T-helper 17 cell (primary cell): ENCODE measurements at places on chromosomes 4 and X.

DNA sequence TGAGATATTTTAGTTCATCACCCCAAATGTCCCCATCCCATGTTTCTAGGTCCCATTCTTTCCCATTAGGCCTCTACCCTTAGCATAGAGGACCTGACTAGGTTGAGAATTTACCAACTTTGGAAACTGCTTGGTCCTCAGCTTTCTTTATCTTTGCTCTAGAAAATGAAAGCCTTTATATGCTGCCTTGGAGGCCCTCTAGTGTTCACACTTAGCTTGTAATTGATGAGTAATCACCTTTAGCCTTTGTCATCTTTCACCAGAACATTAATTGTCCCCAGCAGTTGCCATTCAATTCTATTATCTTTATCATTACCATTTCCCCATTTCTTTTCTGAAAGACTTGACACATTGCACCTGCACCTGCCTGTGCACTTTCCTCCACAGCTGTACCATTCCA, 589.2 kb upstream of the NR3C2 start:
- no peak for DNase-seq

DNA sequence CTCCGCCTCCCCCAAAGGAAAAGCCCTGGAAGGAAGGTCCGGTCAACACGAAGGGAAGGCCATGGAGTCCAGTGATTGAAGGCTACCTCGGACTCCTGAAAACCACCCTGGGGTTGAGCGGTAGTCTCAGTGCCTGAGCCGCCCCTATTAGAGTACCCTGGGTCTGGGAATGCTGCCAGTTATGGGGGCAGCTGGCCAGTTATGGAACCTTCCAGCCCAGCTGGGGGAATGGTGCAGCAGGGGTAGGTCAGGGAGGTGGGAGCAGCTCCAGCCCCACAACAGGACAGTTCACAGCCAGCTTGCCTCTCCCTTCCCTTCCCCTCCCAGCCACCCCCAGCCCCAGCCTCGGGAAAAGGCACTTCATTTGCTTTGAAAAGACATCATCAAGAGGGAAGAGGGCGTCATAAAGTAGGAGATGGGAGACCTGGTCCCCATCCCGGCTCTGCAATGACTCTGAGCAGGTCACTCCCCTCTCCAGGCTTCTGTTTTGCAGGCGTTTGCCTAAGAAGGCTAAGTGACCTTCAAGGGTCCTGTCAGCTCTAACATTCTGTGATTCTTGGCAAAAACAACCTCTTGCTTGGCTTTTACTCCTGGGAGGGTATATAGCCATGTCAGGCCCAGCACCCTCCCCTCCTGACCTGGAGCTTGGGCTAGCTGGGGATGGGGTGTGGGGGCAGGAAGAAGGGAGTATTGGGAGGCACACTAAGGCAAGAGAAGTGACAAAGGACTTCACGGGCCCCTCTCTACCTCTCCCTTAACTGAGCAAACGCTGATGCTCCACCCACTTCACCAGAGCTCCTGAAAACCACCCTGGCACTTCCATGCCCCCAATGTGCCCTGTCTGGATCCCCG, 8.0 kb downstream of the APLN start:
- DNase-seq, result no peak

DNA sequence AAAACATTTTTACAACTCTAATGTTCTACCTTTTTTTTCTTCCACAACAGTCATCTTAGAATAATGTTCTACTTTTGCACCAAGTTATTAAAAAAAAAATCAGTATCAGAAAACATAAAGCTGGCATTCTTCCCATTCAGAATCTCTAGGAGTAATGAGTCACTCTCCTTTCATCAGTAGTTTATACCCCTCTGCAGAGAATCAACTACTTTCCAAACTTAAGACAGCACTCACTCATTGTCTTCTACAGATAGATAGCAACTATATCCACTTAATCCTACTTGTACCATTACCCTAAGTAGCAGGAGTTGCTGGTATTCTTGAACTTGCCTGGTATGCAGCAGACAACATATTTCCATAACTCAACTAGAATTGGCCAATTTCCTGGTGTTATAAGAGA, 3.2 kb downstream of the TIGD4 start:
- no peak for DNase-seq

DNA sequence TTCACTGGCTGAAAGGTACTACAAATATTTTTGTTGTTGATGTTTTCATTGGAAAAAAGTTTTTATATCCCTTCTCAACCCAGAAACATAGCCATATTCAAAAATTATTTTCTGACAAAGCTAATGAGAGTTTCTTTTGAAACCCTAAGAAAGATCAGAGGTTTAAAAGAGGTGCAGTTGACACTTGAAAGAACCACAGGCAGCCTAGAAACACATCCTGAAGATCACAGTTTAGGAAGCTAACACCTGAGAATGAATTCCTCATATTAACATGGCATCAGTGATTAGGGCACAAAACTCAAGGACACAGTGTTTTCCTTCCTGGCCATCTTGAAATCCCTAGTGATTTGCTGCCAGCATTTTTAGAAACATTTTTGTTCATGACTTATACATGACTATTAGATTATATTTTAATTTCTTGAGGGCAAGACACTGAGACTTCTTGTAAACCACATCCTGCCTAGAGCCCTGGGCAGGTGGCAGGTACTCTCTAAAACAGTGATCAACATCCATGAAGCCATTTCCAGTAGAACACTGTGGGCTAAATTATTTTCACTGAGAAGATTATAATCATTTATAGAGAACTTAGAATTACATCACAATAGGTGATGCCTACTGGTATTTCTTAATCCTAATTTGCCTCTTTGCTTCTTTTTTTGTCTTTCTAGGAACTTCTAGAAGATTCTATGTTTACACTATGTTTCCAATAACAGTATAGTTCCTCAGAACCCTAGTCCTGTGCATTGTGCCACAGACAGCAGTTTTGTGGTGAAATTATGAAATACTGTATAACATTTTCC, 80.0 kb downstream of the ARSJ start:
- DNase-seq, result no peak

DNA sequence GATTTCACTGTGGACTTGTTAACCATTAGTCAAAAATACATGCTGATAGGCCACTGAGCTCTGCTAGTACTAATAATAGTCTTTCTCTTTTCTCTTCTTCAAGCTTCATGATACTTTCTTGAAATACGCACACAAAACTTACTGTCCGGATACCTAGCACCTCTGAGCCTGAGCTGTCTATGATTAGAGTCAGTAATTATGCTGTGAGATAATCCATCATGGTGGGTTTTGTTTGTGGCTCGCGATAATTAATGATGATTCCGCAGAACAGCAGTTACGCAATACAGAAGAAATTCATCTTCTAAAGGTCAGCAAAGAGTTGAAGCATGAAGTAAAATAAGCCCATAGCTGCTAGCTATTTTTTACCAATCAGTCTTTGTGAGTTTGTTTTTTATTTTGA, 511.5 kb upstream of the GALNT7 start:
- DNase-seq, result no peak

GRCh38 chrX:123324625-123325024, 140.5 kb downstream of the GRIA3 start:
- no peak for DNase-seq

DNA sequence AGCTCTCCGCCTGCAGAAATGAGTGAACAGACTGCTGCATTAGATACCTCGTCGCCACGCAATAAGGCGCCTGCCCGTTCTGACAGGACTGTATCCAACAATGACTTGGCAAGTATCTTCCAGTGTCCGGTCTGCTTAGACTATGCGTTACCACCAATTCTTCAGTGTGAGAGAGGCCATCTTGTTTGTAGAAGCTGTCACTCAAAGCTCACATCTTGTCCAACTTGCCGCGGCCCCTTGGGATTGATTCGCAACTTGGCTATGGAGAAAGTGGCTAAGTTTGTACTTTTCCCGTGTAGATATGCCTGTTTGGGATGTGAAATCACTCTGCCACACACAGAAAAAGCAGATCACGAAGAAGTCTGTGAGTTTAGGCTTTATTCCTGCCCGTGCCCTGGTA, 172.0 kb upstream of the MAGEB16 start:
- DNase-seq, result no peak

DNA sequence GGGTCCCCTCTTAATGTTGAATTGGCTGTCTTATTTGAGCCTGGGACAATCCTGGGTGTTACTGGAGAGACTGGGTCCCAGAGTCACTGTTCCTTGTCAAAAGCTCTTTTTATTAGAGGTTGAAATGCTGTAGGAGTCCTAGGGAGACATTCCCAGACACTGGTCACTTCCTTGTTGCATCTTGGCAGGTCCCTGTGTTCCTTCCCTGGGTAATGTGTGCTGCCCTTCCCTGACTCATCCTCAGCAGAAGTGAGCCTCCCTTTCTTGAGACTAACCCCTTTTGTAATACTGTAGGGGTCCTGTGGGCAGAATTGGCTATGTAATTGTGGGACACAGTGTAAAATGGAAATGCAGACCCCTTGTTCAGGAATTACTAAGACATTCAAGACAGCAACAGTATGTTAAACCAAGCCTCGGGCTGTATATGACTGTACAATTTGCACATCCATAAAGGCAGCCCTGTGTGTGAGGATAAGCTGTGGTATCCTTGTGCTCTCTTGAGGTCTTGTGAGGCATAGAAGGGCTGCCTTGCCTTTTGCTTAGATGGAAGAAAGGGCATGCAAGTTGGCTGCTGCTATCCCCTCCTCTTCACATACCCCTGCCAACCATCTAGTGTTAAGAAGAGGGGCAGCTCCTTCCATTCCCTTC, 53.5 kb downstream of the DCLK2 start:
- DNase-seq, result no peak

DNA sequence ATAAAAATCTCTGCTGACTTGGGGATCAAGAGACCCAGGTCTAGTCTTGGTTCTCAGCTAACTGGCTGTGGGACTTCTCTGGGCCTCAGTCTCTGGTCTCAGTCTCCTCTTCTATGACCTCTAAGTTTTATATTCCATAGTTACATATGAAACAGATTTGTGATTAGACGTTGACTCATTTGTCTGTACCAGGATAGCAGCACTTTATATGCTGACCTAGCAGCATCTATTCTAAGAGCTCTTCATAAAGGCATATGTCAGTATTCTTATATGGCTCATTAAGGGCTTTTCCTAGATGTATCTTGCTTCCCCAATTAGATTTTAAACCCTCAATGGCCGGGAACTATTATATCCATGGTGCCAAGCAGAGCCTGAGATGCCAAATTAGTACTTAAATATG, 12.7 kb downstream of the GRPR start:
- DNase-seq, result no peak

DNA sequence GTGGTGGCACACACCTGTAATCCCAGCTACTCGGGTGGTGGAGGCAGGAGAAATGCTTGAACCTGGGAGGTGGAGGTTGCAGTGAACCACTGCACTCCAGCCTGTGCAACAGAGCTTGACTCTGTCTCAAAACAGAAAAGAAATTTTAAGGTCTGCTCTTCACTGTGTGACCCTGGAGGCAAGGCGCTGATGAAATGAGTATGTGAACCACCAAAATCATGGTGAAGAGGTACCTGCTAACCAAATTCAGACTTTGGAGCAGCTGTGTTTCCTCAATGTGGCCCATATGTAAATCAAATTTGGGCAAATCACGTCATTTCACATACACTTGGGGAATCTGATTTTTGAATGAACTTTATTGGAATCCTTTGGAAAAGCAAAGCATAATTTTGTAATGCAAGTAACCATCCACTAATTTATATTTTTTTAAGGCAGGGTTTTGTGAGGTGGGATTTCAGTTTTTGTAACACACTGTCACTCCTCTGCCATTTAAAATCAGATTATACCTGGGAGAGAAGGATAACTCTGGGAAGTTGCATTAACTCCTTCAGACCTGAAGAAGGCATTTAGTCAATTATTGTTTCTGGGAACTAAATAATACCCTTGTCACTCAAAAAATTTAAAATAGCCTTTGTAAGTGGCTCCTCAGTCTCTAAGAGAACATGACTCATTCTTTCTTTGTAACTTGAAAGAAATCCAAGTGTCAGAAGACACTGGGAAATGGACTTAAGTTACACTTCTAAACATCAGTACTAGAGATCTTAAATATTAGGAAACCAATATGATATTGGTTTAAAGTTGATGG, 24.0 kb downstream of the DOCK11 start:
- DNase-seq, result no peak

- DNase-seq, result peak; percentile 14
Observed at GRCh38 chrX:44874420-44875184, 1.6 kb downstream of the KDM6A start.

- DNase-seq, result no peak
Observed at GRCh38 chrX:30971774-30972603, 82.9 kb upstream of the TAB3 start.

DNA sequence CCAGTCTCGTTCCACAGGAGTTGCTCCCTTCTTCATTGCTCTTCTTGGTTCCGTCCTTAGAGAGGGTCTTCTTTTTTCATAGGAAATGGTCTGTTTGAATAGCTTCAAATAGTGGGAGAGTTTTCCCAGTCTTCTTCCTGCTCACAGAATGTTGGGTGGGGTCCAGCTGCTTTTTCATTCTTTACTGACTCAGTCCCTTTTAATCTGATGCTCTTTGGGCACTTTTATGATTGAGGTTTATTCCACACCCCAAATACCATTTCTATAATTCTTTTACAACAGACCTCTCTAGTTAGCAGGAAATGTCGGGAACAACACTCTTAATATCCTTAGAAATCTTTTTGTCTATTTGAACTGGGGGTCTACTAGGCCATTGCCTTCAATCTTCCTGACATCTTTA, 239.5 kb downstream of the PRDM5 start:
- no peak for DNase-seq

GRCh38 chr4:79682161-79682560, 274.1 kb upstream of the GK2 start:
- DNase-seq, result no peak

- DNase-seq, result no peak
Observed at GRCh38 chr4:109875106-109875505, 27.2 kb downstream of the LRIT3 start.

DNA sequence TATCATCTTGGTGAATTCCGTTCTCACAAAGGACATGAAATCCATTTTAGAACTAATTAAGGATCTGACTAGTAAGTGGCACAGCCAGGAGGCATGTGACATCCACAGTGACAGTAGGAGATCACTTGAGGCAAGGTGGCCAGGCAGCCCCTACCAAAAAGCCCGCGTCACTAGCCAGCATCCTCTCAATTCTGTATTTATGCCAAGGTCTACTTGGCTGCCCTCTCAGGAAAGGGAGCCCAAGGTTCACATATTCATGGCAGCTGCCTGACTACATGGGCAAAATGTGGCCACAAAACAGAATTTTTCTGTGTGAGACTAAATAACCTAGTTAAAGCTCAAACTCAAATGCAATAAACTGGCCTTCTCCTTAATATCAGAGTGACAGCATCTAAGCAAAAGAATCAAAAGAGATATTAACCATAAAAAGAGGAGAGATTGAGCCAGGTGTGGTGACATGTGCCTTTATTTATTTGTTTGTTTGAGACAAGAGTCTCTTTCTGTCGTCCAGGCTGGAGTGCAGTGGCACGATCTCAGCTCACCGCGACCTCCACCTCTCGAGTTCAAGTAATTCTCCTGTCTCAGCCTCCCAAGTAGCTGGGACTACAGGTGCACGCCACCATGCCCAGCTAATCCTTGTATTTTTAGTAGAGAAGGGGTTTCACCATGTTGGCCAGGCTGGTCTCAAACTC, 51.5 kb downstream of the SLC9A7 start:
- no peak for DNase-seq

DNA sequence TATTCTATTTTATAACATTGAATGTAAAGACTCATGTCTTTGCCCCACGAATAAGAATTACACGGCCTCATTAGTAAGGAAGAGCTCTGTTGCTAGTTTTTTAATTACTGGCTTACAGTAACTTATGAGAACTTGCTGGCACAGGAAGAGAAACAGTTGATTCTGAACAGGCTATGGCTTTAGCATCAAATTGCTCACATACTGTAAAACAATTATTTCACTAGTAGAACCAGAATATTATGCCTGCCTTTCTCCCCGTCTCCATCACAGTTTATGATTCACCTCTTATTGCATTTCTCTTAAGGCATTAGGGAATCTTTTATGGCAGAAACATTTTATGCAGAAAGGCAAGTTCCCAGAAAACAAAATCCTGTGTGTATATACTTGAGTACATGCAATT, 126.1 kb downstream of the SPRY1 start:
- DNase-seq, result no peak
